T follicular helper cell (primary cell): ENCODE measurements at places on chromosomes 3 and 15.

DNA sequence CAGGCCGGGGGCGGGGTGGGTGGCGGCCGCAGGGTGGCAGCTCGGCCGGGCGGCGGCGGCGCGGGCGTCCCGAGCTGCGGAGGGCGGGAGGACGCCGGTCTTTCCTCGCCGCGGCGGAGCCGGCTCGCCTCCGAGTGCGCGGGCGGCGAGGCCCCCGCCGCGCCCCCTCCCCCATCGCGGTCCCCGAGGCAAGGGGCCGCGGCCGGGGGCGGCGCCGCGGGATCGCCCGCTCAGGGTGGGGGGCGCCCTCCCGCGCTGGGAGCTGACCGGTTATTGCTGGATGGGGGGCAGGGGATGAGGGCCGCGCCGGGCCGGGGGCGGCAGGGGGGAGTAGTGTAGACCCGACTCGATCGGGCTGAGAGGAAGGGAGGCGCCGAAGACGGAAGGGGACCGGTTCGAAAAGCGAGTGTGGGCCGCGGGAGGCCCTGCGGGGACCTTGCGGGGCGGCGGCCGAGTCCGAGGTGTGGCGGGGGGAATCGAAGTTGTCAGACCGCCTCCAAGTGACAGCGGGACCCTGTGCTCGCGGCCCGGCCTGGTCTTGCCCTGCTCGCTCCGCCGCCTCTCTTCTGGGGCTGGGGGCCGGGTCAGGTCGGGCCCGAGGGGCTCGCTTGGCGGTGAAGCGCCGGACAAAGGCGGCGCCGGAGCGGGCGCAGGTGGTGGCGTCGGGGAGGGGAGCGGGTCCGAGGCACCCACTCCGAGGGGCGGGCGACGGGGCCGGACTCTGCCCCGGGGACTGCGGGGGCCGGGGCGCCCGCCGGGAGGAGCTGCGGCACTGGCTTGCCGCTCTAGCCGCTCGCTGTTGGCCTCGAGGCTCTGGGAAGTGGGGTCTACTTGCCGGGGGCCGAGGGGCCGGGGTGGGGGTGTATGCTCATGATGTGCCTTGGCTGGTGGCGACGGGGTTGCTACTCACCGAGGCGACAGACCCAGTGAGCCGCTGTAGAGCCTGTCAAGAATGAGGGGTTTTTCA, 1.1 kb downstream of the BAHD1 start:
- DNase-seq: no peak

DNA sequence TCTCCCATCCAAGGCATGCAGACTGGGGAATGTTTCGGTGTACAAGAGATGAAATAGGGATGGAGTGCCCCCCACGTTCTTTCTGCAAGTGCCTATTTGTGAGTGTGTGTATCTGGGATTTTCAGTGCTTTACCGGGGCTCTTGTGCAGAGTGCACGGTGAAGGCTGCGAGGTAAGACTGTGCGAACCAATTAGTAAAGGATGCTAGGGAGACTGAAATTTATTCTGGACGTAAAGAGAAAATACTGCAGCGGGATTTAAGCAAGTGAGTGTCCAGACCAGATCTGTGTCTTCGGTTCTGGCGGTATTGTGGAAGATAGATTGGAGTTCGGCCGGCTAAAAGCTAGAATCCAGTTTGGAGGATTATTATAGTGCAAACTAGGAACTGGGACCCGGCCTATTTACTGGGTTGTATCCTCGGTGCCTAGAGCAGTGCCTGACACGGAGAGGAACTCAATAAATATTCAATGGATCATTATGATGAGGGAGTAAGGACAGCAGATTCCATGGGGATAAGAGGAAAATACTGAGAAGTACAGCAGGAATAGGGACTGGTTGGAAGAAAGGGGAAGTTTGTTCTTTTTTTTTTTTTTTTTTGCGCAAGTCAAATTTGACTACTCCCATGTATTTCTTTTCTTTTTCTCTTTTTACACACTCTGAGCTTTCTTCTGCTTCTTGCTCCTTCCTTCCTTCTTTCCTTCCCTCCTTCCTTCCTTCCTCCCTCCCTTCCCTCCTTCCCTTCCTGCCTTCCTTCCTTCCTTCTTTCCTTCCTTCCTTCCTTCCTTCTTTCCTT, 580 bp upstream of the MAGEF1 start:
- DNase-seq: no peak

DNA sequence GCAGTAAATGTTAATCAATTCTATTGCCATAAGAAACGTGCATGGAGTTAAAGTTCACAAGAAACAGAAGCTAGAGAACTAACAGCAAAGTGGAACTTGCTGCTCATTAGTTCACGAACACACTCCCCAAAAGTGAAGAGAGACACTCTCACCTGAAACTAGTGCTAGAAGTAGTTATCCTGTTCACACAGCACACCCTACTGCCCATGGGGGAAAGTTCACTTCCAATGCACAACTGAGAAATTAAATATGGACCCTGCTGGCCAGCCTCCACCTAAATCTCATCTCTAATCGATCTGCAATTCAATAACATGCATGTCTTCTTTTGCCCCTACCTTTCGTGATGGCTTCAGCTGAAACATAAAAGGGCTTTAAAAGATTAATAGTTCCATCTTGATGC, 39.4 kb upstream of the FRMD4B start:
- DNase-seq: no peak

DNA sequence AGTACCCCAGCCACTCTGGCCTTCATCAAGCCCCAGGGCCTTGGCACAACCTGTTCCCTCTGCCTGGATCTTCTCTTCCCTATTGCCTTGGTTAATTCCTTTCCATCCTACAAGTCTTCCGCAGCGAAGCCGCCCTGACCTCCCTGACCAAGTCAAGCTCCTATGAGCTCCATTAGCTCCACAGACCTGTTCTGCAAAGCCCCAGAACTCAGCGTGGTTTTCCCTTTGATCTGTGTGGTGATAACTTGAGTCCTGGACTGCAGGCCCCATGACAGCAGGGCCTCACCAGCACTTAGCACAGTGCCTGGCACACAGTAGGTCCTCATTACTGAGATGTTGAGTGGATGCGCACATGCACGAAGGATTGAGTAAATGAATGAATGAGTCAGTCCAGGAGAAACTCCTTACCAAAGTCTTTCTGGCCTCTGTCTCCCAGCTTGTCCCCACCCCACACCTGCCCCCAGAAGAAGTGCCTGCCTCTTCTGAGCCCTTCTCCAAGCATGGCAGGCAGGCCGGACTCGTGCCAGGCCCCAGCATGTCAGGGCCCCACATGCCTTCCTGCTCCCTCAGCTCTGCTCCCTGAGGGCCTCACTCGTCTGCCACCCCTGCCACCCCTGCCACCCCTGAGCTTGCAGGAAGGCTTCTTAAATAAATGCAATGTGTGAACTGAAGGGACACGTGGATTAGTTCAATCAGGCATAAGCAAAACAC, 6.3 kb downstream of the ANPEP start:
- no peak for DNase-seq

DNA sequence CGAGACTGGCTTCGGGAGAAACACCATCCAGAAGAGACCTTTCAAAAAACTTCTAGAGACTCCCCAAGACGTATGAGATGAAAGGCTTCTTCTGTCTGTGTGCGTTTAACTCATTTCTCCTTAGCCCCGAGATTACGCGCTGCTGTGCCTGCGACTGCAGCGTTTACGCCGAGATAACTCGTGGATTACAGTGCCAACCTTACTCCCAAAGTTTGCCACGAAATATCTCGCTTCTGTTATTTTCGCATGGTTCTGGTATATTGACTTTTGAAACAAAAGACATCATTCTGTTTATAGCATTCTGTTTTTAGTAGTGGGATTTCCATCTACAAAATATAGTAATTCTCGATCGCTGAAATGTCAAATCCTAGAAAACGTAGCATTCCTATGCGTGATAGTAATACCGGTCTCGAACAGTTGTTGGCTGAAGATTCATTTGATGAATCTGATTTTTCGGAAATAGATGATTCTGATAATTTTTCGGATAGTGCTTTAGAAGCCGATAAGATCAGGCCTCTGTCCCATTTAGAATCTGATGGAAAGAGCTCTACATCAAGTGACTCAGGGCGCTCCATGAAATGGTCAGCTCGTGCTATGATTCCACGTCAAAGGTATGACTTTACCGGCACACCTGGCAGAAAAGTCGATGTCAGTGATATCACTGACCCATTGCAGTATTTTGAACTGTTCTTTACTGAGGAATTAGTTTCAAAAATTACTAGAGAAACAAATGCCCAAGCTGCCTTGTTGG, 467 bp downstream of the PGBD4 start:
- no peak for DNase-seq
